Activated gamma-delta T cell treated with Interleukin-2 at 50 U/mL for 16 hours (primary cell): ENCODE measurements at places on chromosomes 13 and 19.
A peak's percentile ranks its signal among the peaks of the same experiment; 100 is the strongest.

- no peak for DNase-seq
These were observed 187.7 kb downstream of the FOXO1 start for GRCh38 chr13:40478775-40479174.

- no peak for DNase-seq
These were observed 47.9 kb downstream of the ACTN4 start for GRCh38 chr19:38695317-38695683.

- no peak for DNase-seq
These were observed 11.4 kb downstream of the ELF1 start for GRCh38 chr13:41007744-41008128.

GRCh38 chr19:49555600-49556411 is 24.6 kb downstream of the NOSIP start:
- peak; percentile 71 for DNase-seq

DNA sequence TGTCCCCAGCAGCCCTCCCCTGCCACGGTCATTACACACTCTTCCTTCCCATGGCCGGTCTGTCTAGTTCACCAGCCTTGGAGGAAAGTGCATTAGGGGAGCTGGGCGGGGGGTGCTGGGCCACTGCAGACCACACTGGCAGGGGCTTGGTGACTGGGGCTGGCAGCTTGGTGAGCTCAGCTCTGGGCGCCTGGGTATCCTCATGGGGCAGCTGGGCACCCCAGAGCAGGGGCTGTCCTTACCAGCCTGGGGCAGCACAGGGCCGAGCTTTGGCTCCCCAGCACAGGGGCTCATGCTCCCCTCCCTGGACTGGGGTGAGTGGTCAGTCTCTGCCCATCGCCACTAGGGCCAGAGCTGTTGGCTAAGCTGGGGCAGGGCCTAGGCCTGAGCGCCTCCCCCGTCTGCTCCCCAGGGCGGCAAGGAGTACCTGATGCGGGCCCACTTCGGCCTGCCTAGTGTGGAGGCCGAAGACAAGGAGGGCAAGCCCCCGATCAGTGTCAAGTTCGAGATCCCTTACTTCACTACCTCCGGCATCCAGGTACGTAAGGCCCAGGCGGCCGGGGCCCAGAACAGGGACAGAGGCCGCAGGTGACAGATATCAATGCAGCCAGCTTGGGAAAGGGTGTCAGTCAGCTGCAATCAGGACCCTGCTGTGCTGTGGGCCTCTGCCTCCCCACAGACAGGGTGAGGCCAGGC is 35.5 kb downstream of the AP1M1 start:
- DNase-seq, result no peak

GRCh38 chr13:106161146-106161545 is 374.3 kb downstream of the EFNB2 start:
- DNase-seq, result no peak

DNA sequence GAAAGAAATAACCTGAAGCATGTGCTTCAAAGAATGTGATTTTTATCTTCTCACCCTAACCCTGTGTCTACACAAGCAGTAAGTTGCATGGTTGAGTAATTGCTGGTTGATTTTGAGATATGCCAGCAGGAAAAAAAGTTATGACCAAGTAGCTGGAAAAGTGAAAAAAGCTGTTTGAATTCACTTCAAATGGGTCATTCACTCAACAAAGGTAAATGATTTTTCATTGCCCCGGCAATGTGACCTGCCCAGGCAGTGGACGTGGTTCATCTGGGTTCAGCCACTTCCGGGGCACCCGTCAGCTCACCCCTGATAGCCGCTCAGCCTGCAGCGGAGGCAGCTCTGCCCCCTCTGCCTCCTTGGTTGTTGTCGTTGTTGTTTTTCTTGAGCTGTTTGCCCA is 18.5 kb downstream of the TNFRSF19 start:
- no peak for DNase-seq

GRCh38 chr13:86877441-86877840 is 793.7 kb upstream of the SLITRK5 start:
- no peak for DNase-seq

- DNase-seq, result no peak
These were observed 364.4 kb downstream of the DCT start for GRCh38 chr13:94115054-94115453.

GRCh38 chr19:49507803-49508494 is 4.5 kb upstream of the FCGRT start:
- no peak for DNase-seq

GRCh38 chr19:13983213-13983889 is 22.8 kb downstream of the RFX1 start:
- DNase-seq, result peak; percentile 53

DNA sequence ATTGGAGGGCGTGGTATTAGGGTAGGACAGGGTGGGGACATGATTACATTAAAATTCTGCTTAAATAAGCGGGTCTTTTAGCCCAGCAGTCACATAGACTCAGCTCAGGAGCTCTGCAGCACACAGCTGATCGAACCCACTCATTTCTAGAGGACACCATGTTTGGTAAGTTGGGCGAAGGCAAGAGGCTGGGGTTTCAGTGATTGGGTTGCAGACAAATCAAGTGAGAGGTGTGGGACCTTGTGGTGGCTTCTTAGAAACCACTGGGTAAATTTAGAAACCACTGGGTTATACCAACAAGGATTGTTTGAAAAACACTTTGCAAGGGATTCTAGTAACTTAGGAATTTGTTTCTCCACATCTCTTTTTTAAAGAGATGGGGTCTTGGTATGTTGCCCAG is at the start of gene LEUTX:
TSS of gene LEUTX (plus strand) at position 92 of the 400 bp plus-strand sequence. CDS start at position 159, 67 bp downstream.
- DNase-seq, result no peak

DNA sequence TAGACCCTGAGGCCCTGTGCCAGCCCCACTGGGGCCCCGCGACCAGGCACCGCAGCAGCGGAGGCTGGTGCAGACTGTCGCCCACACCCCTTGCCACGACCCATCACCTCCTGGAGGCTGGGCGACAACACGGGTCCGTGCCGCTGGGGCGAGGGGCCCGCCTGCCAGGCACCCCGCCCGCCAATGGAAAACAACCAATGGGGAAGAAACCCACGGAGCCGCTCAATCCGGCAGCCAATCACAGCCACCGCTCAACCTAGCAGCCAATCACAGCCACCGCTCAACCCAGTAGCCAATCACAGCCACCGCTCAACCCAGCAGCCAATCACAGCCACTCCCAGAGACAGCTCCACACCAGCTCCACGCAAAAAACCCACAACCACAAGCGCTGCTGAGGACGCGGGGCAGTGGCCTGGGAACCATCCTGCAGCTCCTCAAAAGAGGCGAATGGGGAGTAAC is 29.7 kb downstream of the GPX4 start:
- DNase-seq, result peak; percentile 65

DNA sequence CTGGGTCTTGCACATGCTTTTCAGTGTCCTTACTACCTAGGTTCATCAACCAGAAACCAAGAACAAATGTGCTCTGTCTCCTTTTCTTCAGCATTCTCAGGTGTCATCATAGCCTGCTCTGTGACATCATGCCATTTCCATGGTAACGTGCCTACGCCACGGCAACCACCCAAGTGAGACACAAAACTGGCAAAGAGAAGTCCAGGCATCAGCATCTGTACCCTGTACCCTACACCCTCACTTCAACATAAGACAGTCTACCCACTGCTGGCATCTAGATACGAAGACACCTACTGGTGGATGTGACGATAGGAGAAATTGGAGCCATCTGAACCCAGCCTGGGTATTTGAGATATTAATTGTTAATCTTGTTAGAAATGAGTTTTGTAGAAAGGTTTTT is 13.3 kb downstream of the ZC3H4 start:
- no peak for DNase-seq

DNA sequence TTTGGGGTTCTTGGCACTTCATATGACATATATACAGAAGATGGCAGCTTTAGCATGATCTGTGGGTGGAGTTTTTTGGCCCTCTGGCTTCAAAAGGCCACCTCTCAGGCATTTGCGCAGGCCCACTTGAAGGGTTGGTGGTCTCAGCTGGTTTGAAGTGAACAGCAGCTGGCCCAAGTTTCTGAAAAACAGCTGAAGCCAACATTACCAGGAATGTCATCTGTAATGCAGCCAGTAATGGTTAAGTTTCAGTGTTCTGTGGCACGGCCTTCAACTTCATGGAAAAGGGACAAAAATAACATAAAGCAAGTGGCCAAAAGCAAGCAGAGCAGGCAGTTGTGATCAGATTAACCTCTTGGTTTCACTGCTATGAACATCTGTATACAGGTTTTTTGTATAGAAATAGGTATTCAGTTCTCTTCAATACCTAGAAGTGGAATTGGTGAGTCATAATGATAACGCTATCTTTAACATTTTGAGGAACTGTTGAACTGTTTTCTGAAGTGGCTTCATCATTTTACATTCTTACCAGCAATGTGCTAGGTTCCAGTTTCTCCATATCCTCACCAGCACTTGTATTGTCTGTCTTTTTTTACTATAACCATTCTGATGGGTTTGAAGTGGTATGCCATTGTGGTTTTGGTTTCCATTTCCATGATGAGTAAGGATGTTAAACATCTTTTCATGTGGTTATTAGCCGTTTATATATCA is 245.4 kb downstream of the SHISA2 start:
- DNase-seq, result no peak

DNA sequence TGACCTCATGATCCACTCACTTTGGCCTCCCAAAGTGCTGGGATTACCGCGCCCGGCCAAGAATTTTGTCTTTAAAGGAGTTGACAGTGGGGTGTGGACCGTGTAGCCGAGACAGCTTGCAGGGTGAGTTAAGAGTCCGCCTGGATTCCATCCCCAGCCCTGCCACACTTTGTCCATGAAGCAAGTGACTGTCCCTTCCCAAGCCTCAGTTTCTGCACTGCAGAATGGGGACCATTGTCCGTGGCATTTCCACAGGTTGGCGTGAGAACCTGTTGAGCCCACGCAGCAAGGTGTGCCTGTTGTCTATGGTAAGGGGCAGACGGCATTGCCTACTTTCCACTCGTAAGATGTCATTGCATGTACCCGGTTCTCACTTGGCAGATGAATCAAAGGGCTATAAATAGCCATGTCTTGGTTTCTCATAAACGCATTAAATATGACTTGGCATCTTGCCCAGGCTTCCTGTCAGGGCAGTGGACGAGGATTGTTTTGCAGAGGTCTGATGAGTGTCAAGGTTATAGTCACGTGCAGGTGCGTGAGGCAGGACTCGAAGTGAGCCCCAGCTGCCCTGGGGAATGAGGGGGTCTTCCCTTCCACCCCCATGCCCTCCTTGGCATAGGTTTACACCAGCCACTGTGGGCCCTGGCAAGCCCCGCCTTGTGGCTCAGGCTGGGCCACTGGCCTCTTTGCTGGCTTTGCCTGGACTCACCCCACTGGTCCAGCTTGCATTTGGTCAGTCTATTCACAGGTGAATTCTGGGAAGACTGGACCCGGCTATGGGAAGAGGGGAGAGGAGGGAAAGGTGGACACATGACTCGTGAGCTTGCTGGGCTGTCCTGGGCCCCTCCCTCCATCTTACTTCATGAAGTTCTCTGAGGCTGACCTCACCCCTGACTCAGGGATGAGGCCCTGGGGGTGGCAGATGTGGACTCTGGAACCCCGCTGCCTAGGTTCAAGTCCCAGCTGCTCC is 14.6 kb downstream of the FAM187B start:
- peak; percentile 79 for DNase-seq

- no peak for DNase-seq
These were observed 11.7 kb upstream of the TRIM13 start for GRCh38 chr13:49985129-49985528.

DNA sequence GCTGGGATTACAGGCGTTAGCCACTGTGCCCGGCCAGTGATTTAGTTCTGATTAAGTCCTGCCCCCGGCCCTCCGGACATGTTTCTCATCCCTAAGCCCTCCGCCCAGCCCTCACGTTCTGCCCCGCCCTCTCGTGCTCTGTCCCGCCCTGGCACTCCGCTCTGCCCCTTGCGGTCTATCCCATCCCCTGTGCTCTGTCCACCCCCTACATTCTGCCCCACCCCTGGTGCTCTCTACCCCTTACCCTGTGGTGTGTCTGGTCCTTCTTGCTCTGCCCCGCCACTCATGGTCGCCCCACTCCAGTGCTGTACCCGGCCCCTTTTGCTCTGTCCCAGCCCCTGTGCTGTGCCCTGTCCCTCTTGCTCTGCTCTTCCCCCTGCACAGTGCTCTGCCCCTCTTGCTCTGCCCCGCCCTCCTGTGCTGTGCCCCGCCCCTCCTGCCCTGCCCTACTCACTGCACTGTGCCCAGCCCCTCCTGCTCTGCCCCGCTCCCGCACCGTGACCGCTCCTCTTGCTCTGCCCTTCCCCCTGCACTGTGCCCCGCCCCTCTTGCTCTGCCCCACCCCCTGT is 3.0 kb downstream of the GTPBP3 start:
- no peak for DNase-seq

GRCh38 chr13:35733827-35734226 is 257.3 kb upstream of the MAB21L1 start:
- DNase-seq, result no peak

- no peak for DNase-seq
These were observed 1.6 kb downstream of the FTL start for GRCh38 chr19:48966541-48967345.

DNA sequence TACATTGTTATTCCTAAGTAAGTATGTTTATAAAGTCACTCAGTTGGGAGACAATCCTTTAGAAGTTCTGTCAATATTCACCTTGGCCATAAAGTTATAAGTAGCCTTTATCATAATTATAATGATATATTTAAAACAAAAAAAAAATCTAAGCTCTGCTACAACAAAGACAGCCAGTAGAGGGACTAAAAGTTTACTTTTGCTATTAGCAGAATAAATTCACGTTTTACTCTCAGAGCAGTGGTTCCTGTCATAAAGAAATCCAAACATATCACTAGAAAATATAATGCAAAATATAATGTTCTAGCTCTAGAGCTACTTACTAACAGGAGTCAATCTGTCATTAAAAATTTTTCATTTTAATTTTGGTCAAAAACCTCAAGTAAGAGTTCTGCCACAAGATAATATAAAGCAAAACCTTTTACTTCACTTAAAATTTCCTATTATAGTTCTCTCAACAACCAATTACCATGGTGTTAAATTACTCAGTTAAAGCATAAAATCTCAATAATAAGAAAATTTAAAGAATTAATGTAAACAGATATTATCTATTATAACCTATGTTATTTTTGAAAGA is 17.7 kb downstream of the INTS6 start:
- DNase-seq, result no peak

- no peak for DNase-seq
These were observed 46.8 kb downstream of the CCNE1 start for GRCh38 chr19:29858621-29859020.

- DNase-seq, result no peak
These were observed 3.9 kb upstream of the UBL5 start for GRCh38 chr19:9823816-9824215.

DNA sequence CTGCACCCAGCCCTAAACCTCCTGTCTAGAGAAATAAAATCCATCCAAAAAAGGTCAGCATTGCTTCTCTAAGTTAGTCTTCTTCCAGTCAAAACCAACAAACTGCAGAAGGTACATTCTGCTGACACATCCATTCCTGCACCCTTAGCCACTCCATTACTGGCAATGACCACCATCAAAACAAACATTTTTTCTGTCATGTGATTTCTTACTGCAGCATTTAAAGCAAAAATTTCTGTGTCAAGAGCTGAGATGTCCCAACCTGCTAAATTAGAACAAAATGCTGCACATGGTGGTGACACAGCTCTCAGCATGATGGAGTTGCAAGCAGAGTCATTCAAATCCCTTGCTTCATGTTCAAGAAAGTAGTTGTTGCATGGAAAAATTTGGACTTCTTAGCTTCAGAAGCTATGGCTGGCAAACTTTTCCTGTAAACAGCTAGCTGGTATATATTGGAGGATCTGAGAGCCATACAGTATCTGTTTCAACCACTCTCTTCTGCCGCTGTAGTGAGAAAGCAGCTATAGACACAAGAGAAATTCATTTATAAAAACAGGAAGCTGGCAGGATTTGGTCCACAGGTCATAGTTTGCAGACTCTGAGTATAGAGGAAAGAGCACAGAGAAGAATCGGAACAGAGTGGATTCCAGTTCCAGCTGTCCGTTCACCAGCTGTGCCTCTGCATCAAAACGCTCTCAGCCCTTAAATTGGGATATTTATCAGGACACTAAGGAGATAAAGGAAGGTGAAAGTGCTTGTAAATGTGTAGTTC is 17.4 kb downstream of the RUBCNL start:
- no peak for DNase-seq
